ENCODE measurements at places on chromosomes 7 and 10.

- DNase-seq: no peak
These were observed 639 bp upstream of the TFAM start for GRCh38 chr10:58384544-58384998.

- DNase-seq: peak; percentile 44
These were observed 75.4 kb downstream of the HDAC9 start for GRCh38 chr7:18570890-18571478.

- peak; percentile 6 for DNase-seq
These were observed 5.8 kb downstream of the IDE start for GRCh38 chr10:92567952-92568600.

DNA sequence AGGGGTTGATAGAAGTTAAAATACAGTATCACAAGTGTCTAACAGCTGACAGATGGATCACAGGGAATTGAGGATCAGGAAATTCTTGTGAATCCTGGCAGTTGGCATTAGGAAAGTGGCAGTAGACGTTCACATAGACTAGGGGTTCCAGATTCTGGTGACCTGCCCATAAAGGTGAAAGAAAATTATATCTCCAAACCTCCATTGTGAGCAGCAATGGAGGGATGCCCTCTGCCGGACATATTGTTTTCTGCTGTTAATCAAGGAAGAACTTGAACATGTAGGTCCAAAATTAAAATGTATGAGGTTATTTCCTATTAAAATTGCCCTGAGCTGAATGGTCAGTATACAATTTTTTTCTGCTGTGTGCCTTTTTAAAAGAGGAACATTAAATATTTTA lies 5.1 kb downstream of the NME8 start:
- DNase-seq: peak; percentile 9

DNA sequence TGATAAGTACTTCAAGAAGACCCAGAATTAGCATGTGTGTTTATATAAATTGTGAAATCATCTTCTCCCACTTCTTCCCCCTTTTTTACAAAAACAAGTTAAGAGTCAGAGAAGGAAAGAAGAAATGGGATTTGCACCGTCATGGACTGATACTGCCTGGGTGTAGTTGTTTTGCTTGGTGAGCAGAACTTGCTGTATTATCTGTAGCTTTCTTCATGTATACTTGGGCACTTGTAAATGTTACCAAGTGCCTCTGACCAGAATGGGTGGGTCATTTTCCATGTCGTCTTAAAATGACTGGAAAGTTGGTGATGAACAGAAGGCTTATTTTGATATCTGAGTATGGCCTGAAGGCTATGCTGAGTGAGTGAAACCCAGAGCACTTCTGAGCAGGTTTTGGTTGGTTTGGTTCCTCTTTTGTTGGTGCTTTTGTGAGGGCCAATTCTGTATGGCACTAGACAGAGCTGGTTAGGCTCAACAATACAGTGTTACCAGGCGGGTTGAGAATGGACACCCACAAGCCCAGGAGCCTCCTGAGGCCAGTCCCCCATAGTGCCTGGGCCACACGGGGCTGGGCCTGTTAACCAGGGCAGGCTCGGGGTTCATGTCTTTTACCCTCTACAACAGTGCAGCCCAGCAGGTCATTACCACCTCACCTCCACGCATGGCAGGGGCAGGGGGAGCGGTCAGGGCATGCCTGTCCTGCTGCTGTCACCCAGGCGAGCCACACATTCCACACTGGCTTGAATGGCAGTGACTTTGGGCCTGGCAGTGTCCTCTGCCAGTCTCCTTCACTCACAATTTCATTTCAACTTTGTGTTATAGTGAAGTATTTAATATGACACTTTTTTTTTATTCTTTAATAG lies 115.1 kb downstream of the CCNY start:
- peak; percentile 60 for DNase-seq

DNA sequence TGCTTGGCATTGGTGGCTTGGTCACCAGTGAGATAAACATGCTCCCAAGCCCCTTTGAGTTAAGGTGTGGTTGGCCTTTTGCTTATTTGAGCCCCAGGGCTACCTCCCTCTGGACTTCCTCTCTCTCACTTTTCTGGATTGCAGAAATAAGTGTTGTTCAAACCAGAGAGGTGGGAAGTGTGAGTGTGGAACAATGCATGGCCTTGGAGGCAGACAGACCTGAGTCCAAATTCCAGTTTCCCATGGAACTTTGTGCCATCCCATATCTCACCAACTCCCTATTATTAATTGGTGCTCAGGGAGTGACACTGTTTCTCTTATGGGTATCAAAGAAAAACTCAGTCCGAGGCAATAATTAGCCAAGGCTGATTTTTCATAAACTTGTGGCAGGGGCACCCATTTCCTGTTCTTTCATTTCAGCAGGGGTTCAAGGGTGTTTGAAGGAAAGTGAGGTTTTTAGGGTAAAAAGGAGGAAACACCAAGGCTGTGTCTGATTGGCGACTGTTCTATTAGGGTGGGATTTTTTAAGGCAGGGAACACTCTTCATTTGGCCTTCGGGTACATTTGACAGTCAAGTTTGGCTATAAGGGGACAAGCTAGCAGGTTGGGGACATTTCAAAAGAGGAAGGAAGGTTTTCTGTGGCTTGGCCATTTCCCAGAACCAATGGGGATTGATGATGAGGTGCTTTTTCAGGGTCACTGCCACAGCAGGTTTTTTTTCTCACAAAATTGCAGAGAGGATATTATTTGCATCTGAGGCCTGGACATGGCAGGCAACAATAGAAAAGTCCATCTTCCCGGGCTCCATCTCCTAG lies 148.8 kb upstream of the NPY start:
- no peak for DNase-seq

Data from suppressor macrophage (primary cell).